ENCODE measurements at places on chromosomes 11 and 22. TPM values are rescaled to one million over a fixed set of nuclear protein-coding genes. Genes with fewer than 3 reads are reported as not detected.

Gene CHRM1
- total RNA-seq, result 0.53 TPM

DNA sequence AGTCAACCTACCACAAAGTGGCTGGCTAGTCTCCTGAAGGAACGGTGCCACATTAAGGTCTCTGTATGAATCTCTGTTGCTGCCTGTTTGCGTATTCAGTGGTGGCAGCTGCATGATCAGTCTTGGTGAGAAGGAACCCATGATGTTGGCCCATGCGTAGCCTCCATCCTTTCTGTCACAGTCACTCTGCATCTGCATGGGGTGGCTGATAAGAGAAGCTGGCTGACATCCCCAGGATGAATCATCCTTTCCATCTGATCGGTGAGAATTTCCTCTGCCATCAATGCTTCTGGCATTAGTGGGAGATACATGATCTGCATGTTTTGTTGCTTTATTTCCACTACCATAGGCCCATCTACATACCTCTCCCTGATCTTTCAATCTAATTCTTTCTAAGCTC, 199.0 kb upstream of the NECTIN1 start:
- DNase-seq, result no peak

Gene CYB5R2
- total RNA-seq, result 13.9 TPM

DNA sequence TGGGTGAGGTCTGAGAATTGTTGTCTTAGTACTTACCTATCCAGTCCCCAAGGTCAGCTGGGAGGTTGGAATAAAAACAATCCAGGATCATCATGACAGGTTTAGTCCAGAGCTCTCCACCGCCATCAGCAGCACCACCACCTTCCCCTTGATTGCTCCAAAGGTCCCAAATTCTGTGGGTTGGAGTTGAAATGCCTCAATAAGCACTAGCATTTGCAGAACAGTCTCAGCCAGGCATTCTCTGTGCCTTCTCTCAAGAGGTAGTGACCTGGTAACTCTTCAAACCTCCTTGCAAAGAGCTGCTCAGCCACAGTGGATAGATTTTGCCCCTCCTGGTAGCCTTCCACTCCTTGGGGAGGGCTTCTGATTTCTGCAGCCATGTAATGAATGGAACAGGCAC, 69.6 kb downstream of the PRDM11 start:
- no peak for DNase-seq

- DNase-seq, result no peak
These were observed 6.5 kb downstream of the ZFTA start for GRCh38 chr11:63761931-63762653.

Gene LRRC74B
- not detected for total RNA-seq

GRCh38 chr11:2870969-2871680, 14.4 kb downstream of the CDKN1C start:
- DNase-seq, result no peak

Gene GPR83
- 0.16 TPM for total RNA-seq

DNA sequence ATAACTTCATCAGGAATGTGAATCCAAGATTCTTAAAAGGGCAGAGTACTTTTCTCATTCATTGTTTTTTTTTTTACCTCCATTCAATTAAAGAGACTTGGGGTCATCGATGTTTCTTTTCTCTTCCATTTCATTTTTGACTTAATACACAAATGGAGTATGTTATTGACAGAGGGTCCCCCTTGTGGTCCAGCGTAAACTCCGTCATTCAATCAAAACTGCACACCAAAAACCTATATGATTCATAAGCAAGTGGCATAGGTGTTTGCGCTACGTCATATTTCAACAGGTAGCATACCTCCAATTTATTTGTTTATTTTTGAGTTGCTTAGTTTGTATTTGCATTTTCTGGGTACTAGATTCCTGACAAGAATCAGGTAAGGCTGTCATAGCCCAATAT, 12.7 kb upstream of the FOLH1 start:
- DNase-seq, result no peak
